ENCODE measurements at places on chromosomes 5 and 9.

DNA sequence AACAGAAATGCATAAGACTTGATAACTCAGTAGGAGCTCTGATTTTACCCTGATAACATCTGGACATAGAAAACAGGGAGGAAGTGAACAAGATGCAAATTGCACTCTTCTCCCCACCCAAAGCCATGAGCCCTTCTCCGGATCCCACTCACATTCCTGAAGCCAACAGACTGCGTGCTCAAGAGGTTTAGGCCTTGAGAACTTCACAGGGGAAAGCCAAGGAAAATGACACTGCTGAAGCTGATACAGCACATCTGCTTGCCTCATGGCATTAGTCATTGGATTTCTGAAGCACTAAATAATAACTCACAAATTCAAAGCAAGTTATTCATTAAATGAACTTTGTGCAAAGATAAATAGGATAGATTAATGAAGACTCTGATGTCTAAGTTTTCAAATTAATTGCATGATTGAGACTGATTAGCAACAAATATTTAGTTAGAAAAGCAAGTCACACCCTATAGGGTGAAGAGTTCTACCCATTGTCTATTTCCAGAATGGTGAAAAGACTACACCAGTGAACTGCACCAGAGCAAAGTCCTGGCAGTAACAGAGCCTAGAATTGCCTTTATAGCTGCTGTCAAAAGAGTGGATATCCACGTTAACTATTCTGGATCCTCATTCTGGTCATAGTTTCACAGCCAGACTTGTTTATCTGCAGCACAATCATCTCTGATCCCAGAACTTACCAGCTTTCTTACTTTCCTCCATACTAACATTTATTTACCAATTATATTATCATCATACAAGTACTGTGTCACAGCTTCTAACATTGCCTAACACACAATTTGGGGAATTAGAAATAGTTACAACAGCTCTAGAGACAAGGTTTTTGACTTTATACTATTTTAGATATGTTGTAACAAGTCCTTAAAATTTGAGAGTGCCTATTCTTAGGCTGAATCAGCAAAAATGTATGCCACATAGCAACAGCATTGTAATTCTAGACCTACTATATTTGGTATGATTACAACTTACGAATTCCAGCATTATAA is 432.1 kb upstream of the RGMB start:
- no peak for DNase-seq

DNA sequence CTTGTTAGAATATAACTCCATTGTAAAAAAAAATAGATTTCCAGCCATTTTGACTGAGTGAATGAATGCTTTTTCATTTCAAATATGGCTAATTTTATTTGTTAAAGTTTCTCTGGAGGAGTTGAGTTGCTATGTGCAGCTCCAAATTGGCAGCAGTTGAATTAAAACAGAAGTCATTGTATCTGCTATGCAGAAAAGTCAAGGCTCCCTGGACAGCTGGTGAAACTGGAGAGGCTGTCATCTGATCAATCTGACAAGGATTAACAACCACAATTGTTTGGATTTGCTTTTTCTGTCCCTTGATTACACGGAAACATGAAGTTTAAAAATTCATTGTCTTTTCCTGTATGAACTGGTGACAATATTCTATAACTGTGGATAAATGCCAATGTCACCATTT is 713.9 kb downstream of the EFNA5 start:
- no peak for DNase-seq

DNA sequence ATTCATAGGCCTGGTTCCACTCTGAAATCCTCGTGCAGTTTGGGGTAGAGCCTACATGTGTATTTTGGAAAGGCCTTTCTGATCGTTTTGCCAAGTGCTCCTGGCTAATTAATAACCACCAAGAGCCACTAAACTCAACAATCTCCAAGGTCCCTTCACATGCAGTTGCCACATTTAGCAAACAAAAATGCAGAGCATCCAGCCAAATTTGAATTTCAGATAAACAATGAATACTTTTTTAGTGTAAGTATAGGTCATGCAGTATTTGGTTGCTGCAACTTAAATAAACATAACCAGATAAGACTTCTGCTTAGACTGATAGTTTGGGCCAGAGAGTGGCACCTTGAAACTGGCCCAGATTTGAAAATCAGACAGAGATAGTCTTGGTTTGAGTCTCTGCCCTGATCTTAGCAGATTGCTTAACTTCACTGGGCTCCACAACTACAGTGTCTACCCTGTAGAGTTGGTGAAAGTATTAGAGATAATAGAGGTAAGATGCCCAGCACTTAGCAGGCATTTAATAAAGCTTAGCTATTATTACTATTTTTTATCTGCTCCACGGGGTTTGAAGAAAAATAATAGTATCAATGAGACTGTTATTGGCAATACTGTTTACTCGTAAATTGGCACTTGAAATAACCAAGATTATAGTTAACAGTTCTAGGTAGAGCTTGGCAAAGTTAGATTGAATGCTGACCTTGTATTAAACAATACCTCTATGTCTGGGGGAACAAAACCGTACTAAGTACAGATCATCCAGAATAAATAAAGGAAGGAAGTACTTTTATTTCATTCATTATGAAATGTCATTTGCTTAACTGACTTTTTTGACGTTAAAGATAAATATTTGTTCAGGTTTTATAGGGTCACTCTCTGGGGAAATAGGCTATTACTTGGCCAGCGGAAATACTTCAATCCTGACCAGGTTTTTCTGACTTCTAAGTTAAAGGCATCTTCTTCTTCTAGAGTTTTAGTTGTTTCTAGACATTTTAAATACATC is 274.8 kb downstream of the DOCK8 start:
- no peak for DNase-seq

DNA sequence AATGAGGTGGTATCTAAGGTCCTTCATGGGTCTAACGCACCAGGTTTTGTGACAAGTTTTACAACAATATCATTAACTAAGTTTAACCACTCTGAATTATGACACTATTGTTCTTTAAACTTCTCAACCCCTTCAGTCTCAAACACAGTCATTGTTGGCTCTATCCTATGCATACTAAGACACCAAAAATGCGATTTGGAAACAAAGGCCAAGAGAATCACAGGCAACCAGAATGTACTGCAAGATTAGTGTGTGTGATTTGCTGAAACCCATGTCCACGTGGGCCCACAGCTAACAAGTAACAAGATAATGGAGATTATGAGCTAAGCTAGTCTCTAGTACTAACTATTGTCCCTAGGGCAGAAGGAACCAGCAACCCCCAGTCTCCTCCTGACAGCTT is 142.2 kb upstream of the RANBP3L start:
- DNase-seq: no peak

DNA sequence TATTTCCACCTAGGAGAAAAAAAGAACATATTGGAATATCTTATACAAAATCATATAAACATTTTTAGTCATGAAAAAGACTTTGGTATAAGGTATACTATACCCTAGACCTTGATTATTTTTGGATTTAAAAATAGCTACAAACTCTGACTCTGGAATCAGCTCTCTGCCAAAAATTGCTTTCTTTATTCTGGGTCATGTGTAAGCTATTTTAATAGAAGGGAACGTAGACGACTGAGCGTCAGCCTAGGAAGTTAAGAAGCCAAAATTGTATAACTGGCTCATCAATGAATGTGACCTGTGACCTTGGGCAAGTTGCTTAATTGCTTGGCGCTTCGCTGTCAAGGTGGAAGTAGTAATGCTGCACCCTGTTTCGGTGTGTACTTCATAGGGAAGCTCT is 157.1 kb downstream of the PARP8 start:
- DNase-seq: no peak

DNA sequence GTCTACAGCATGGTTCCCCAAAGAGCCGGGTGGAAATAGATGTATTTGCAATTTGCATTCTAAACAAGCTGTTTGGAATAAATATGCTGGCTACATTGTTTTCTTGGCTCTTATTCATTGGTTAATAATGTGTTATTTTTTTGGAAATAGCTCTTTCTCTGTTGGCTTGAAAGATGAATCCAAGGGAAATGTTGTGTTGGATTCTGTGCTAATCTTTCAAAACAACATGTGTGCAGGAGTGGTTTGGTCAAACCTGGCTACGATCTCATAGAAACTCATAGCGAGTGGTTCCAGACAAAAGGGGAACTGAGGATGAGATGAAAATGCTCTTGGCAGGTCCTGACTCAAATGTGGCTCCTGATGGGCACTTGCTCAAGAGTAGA is 63.7 kb upstream of the CXCL14 start:
- DNase-seq: no peak

DNA sequence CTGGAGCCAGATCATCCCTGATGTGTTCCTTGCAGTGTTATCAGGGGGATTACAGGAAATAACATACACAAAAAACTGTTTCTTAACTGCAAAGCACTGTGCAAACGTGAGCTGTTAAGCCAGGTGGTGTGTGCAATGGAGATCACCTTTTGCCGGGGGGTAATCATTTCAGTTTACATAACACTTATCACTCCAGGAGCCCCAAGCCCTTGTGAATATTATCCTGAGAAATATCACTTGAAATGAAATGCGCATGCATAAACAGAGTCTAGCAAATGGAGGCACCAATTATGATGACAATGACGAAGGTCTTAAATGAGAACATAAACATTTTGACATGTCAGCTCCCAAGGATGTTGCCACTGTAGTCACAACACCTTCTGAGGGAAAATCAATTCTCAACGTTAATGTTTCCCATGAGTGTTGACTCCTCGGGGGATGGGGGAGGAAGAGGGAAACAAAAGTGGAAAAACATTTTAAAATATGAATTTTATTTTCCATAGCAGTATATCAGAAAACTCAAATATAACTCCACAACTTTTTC is 54.5 kb upstream of the RAD23B start:
- no peak for DNase-seq

- DNase-seq: no peak
These were observed 77.1 kb upstream of the IQGAP2 start for GRCh38 chr5:76325876-76326491.

DNA sequence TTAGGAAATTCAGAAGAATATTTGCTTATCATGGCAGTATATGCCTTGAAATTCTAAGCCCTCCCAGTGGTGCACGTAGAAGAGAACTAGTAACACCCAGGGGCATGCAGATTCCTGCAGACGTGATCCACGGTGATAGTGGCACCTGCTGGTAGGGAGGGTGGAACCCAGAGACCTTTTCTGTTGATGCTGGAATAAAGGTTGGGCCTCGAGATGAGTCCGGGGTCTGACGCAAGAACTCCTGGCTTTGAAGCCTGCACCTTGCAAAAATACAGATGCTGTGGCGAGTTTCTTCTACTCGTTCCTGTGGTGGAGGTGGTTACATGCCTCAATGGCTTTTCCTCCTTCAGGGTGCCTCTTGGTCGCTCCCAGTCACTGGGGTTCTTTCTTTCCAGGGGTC is 39.5 kb upstream of the PHF2 start:
- no peak for DNase-seq

DNA sequence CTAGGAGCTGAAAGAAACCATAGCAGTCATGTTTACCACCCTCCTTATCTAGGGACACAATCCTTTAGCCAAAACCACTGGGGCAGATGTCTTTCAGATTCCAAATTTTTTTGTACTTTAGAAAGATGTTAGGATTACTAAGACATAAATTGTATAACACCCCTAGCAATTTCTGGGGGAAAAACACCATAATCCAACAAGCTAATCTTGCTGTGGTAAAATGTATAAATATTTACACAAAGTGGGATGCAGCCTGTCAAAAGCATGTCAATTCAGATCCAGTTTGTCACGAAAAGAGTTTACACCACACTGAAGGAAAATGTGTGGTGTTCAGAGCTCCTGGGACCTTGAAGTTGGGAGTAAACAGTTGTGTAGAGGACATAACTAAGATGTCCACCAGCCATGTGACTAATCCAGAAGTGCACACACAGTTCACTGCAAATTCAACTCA is 274.3 kb downstream of the ADAMTSL1 start:
- DNase-seq: no peak

- no peak for DNase-seq
These were observed 23.9 kb downstream of the ISOC1 start for GRCh38 chr5:129118405-129118804.

GRCh38 chr9:14693251-14693861 is at the start of gene ZDHHC21:
ZDHHC21 (minus strand) TSS chr9:14693432; CDS start chr9:14674340, 19,092 bp downstream.
- peak; percentile 66 for DNase-seq

DNA sequence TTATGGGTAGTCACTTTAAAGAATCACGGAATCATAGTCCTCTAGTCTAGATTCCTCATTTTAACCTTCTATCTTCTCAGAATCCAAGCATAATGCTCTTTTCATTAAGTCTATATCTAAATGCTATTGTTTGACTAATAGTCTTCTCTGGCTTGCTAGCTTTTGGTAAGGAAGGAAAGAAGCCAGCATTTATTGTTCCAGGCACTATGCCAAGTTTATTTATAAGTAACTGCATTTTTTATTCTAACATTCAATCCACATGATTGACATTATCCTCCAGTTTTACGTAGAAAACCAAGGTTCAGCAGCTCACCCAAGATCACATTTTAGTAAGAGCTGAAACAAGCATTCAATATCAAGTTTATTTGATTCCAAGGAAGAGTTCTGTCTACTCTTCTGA is 254.2 kb downstream of the SAXO1 start:
- DNase-seq: no peak

- no peak for DNase-seq
These were observed 7.5 kb downstream of the ADAMTS13 start for GRCh38 chr9:133429641-133430161.

GRCh38 chr9:70389621-70390266 is 24.7 kb downstream of the KLF9 start:
- no peak for DNase-seq

- no peak for DNase-seq
These were observed 39.0 kb downstream of the FAM240B start for GRCh38 chr9:38680837-38681445.

DNA sequence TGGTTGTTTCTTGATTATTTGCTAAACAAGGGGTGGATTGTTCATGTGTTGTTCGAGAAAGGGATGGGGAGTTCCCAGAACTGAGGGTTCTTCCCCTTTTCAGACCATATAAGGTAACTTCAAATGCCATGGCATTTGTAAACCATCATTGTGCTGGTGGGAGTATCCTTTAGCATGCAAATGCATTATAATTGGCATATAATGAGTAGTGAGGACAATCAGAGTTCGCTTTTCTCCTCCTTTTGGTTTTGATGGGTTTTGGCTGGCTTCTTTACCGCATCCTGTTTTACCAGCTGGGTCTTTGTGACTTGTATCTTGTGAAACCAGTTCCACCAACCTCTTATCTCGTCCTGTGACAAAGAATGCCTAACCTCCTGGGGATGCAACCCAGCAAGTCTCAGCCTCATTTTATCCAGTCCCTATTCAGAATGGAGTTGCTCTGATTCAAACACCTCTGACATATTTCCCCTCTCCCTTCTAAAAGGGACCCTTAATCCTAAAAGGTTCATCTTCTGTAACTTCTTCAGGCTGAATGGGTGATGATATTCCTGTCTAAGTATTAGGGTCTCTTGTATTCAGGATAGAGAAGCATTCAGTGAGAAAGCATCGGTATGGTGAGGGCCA is 8.7 kb upstream of the FBN2 start:
- no peak for DNase-seq

DNA sequence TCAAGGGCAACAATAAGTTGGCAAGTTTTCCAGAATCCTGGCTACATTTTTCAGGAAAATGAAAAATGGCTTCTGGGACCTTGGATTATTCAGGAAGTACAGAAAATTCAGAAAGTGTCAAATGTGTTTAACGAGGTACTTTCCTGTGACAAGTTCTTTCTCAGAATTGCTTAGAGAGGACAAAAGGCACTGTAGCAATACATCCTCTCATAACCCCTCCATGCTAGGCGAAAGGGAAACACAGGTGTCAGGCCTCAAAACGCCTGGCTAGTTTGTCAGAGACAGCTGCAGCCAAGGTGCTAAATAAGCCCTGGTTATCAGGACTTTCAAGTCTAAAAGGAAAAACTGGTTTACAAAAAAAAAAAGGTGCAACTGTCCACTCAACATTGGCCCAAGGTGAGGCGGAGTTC is 115.2 kb downstream of the GNAQ start:
- no peak for DNase-seq

GRCh38 chr5:149782895-149783586 is 52.9 kb downstream of the PPARGC1B start:
- DNase-seq: no peak
